ENCODE measurements at places on chromosomes 2 and 18.

DNA sequence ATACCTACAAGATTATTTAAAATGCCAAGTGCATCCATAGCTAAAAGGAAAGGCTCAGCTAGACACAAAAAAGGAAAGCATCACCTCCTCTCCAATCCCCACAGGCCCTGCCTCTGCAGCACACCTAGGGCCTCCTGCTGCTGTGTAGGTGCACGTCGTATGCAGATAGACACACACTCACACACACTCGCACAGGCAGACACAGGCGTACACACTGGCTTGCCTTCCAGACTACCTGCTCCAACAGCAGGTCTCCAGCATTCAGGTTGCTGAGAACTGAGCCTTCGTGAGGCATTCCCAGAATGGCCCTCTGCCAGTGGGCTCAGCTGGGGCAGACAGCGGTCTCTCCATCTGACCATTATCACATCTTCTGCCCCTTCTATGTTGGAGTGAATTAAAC, 35.3 kb upstream of the FRZB start:
- H3K27ac ChIP-seq, result no peak overlapping the region
- H3K27me3 ChIP-seq, result no peaks in the 10 kb centered on the region
- DNase-seq, result no peak
- no peaks in the 10 kb centered on the region for H3K36me3 ChIP-seq
- no peak overlapping the region for H3K4me3 ChIP-seq
- H3K4me1 ChIP-seq, result no peaks in the 10 kb centered on the region

GRCh38 chr18:50721451-50722120, 98.2 kb downstream of the MRO start:
- no peak overlapping the region for H3K27ac ChIP-seq
- no peaks in the 10 kb centered on the region for H3K27me3 ChIP-seq
- no peaks in the 10 kb centered on the region for H3K4me1 ChIP-seq
- no peaks in the 10 kb centered on the region for H3K36me3 ChIP-seq

DNA sequence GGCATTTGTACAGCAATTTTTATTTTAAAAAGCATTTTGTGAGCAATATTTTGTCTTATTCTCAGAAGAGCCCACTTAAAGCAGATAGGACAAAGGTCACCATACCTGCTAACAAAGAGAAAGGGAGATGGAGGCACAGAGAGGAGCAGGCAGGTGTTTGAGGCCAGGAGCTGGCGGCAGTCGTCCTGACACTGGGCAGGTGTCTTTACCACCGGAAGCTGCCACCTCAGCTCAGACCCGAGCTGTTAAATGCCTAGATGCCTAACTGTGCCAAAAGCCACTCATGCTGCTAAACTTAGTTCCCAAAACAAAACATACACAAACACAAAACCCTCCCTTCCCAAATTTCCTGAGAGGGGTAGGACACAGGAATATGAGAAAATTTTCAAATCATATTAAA, 120.9 kb downstream of the CNTNAP5 start:
- H3K27me3 ChIP-seq, result no peaks in the 10 kb centered on the region
- no peaks in the 10 kb centered on the region for H3K36me3 ChIP-seq
- H3K4me3 ChIP-seq, result no peak overlapping the region
- H3K4me1 ChIP-seq, result no peaks in the 10 kb centered on the region
- DNase-seq, result no peak

GRCh38 chr2:67050622-67051021, 346.5 kb upstream of the ETAA1 start:
- no peak overlapping the region for H3K4me3 ChIP-seq
- H3K36me3 ChIP-seq, result no peaks in the 10 kb centered on the region
- no peak overlapping the region for H3K27ac ChIP-seq
- no peak for DNase-seq
- no peaks in the 10 kb centered on the region for H3K27me3 ChIP-seq
- H3K4me1 ChIP-seq, result no peaks in the 10 kb centered on the region

- no peaks in the 10 kb centered on the region for H3K27me3 ChIP-seq
- no peak overlapping the region for H3K4me3 ChIP-seq
- DNase-seq, result no peak
- peaks cover 41% of the 10 kb centered on the region for H3K4me1 ChIP-seq
- H3K36me3 ChIP-seq, result peaks cover 20% of the 10 kb centered on the region
These were observed 3.7 kb upstream of the TMEM214 start for GRCh38 chr2:27029051-27029450.

DNA sequence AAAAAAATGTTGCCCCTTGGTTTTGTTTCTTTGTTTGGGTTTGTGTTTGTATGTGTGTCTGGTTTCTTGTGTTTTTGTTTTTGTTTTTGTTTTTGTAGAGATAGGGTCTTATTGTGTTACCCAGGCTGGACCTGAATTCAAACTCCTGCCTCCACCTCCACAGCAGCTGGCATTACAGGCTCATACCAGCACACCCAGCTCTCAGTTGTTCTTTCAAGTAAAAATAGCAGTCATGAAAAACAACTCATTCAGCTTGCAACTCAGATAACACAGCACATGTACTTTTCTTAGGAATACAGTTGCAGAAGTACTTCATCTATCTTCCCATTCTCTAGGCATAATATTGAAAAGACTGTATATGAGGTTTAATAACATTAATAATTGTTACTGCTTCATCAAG, 37.0 kb downstream of the ZC3H8 start:
- no peaks in the 10 kb centered on the region for H3K4me1 ChIP-seq
- H3K36me3 ChIP-seq, result peaks cover 53% of the 10 kb centered on the region
- H3K27ac ChIP-seq, result no peak overlapping the region
- DNase-seq, result no peak
- no peak overlapping the region for H3K4me3 ChIP-seq
- no peaks in the 10 kb centered on the region for H3K27me3 ChIP-seq

- no peak overlapping the region for H3K27ac ChIP-seq
- H3K36me3 ChIP-seq, result no peaks in the 10 kb centered on the region
- no peak for DNase-seq
- peaks cover 23% of the 10 kb centered on the region for H3K4me1 ChIP-seq
- H3K27me3 ChIP-seq, result peaks cover 3% of the 10 kb centered on the region
These were observed 306.5 kb upstream of the GULP1 start for GRCh38 chr2:187985195-187985594.

DNA sequence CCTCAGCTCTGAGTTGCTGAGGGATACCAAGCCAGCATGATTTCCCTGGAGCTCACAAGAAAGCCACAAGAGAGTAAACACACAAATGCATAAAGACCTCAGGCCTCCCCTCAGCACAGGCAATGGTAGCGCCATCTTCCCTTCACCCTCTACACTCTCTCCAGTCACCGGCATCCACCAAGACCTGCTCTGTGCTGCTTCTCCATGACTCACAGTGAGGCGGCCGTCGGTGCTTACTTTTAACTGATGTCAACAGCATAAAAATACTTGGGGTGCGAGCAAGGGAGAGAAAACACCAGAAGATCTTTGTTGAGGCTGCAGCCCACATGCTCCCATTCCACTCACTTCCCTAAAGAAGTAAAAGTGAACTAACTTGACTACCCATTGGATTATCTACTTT, 46.7 kb downstream of the L3MBTL4 start:
- no peaks in the 10 kb centered on the region for H3K36me3 ChIP-seq
- no peaks in the 10 kb centered on the region for H3K27me3 ChIP-seq

DNA sequence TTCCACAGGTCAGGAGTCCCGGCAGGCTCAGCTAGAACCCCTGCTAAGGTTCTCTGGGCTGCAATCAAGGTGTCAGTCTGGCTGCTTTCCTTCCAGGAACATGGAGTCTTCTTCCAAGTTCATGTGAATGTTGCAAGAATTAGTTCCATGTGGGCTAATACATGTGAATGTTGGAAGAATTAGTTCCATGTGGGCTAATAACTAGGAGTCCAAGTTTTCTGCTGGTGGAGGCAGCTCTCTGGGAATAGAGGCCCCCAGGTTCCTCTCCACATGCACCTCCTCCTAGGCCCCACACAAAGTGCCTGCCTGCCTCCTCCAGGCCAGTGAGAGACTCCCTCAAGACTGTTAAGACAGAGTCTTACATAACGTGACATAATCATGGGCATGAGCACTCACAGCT, 140.8 kb upstream of the SLC35G4 start:
- H3K4me3 ChIP-seq, result no peak overlapping the region
- DNase-seq, result no peak
- H3K27me3 ChIP-seq, result peaks cover 2% of the 10 kb centered on the region
- no peak overlapping the region for H3K27ac ChIP-seq
- H3K4me1 ChIP-seq, result no peaks in the 10 kb centered on the region

DNA sequence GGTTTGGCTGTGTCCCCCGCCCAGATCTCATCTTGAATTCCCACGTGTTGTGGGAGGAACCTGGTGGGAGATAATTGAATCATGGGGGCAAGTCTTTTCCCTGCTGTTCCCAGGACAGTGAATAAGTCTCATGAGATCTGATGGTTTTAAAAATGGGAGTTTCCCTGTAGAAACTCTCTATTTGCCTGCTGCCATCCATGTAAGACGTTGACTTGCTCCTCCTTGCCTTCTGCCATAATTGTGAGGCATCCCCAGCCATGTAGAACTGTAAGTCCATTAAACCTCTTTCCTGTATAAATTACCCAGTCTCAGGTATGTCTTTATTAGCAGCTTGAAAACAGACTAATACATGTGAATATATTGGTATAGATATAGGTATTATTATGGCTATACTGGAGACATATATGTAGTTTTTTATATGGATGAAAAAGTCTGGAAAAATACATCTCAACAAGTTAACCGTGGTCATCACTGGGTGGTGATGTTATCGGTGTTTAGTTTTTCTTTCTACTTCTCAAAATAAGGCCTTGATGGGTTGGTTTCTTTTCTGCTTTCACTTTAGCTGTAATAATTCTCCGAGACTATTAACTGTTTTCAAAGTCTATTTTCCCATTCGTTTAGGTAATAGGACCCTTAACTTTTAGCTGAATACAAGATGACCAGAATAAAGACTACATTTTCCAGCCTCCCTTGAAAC, 39.1 kb upstream of the NCOA1 start:
- no peak for DNase-seq
- H3K36me3 ChIP-seq, result no peaks in the 10 kb centered on the region
- H3K27me3 ChIP-seq, result peaks cover 3% of the 10 kb centered on the region
- no peak overlapping the region for H3K27ac ChIP-seq

DNA sequence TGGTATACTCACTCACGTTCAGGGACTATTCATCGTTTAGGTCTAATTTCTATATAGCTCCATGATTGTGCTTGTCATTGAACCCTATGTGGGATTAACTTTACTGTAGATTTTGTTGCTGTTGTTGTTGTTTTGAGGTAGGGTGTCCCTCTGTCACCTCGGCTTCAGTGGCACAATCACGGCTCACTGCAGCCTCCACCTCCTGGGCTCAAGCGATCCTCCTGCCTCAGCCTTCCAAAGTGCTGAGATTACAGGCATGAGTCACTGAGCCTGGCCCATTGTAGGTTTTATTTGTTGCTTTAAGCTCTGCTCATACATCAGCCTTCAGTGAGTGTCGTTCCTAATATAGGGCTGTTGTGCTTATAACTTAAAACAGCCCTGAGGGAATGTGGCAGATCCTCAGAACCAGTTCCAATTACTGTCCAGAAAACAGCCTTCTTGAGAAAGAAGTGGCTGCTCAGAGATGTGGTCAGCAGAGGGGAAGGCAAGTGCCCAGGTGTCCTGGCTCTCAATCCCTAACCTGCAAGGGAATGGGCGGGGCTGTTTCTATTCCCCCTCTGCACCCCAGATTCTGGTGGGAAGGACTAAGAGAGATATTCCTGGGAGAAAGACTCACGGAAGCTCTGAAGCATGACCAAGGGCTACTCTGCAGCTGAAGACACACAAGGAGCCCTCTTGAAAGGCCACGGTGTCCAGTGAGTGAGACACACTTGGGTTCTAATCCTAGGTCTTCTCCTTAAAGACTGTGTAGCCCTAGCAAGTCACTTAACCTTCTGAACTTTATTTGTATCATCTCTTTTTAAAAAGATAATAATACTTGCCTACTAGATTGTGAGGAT, 79.6 kb upstream of the LCLAT1 start:
- peaks cover 27% of the 10 kb centered on the region for H3K4me1 ChIP-seq
- H3K27me3 ChIP-seq, result no peaks in the 10 kb centered on the region
- H3K36me3 ChIP-seq, result no peaks in the 10 kb centered on the region
- no peak for DNase-seq
- no peak overlapping the region for H3K4me3 ChIP-seq

DNA sequence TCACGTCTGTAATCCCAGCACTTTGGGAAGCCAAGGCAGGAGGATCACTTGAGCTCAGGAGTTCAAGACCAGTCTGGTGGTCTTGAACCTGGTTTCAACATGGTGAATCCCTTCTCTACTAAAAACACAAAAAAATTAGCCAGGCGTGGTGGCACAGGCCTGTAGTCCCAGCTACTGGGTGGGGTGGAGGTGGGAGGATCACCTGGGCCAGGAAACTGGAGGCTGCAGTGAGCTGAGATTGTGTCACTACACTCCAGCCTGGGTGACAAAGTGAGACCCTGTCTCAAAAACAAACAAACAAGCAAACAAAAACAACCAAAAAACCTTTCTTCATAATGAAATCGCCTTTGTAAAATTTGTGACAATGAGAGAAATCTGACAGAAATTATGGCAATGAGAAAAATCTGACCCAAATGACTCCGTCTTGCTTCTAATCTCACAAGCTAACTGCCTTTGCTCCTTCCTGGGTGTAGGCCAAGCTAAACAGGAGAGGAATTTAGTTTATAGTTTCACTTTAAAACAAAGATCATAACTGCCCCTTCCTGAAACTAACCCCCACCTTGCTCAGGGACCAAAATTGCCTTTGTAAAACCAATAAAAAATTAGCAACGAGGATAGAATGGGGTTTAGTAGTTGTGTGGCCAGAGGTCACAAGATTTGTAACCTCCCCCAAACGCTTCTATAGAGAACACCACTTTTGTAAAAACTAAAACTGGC, 60.7 kb upstream of the KIF5C start:
- peaks cover 14% of the 10 kb centered on the region for H3K27me3 ChIP-seq
- peaks cover 7% of the 10 kb centered on the region for H3K4me1 ChIP-seq
- no peak for DNase-seq
- no peak overlapping the region for H3K4me3 ChIP-seq
- no peaks in the 10 kb centered on the region for H3K36me3 ChIP-seq
